ENCODE measurements at places on chromosomes 3 and 15.

DNA sequence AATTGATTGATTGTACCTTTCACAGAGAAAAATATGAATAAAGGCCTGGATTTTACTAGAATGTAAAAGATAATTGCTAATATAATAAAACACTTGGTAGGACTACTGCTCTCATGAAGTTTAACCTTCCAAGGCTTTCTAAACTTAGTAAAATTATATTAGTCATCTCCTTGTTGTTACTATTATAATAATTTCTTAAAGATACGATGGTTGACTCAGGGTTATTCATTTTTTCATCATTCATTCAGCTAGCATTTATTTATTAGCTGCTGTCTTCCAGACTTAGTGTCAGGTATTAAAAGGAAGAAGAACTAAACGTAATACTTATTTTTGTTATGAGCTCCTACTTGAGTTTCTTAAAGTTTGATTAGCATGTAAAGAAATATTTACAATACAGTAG, 771.6 kb upstream of the NR2F2 start:
- DNase-seq: no peak

GRCh38 chr3:172953571-172953970, 187.5 kb downstream of the SPATA16 start:
- no peak for DNase-seq

DNA sequence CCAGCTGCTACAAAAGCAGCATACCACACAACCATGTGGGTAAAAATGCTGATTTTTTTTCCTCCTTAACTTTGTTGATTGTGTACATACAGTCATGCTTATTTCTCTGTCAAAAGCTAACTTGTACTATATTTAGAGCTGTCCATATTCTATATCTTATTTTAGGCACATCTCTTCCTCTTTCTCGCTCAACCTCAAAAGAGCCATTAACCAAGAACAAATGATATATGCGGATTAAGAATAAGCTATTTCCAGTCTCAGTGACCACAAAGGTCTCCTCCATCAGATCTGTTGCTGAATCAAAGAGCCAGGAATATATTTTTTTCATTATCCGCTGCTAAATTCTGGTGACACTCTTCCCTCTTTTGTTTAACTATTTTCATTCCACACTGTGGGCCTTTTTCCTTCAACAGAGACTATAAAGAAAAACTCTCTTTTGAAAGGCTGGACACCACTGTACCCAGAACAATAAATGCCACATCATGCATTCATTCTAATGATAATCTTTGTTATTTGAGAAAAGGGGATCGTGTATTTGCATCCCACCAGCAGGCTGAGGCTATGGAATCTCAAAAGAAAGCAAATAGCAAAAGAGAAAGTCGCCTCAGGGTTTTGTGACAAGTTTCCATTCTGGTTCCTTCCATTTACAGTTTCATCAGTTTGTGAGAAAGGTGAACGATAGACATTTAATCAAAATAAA, 8.0 kb downstream of the TMEM212 start:
- DNase-seq: no peak

GRCh38 chr3:145902166-145902565, 258.8 kb downstream of the PLOD2 start:
- DNase-seq: no peak

Data from endothelial cell of umbilical vein (primary cell).